ENCODE measurements at places on chromosomes 5 and 9. TPM values are rescaled to one million over a fixed set of nuclear protein-coding genes. Genes with fewer than 3 reads are reported as not detected.

Gene GALNT12
- 4.5 TPM for total RNA-seq

Gene PCDHGA9
- total RNA-seq, result 4.7 TPM

Gene INSL6
- total RNA-seq, result 0.64 TPM

Gene WWC1
- 2.2 TPM for total RNA-seq

Gene TMC1
- 1.3 TPM for total RNA-seq

Gene SPINK13
- total RNA-seq, result not detected

Gene FST
- total RNA-seq, result 52.5 TPM

Gene NCBP1
- total RNA-seq, result 60.9 TPM

Gene GLRA1
- not detected for total RNA-seq

Gene SLC1A3
- 1.3 TPM for total RNA-seq

Gene C9orf153
- total RNA-seq, result not detected

Gene SLC9A3
- 0.97 TPM for total RNA-seq

Gene TLX3
- total RNA-seq, result not detected

Gene ANKRD34B
- total RNA-seq, result not detected

DNA sequence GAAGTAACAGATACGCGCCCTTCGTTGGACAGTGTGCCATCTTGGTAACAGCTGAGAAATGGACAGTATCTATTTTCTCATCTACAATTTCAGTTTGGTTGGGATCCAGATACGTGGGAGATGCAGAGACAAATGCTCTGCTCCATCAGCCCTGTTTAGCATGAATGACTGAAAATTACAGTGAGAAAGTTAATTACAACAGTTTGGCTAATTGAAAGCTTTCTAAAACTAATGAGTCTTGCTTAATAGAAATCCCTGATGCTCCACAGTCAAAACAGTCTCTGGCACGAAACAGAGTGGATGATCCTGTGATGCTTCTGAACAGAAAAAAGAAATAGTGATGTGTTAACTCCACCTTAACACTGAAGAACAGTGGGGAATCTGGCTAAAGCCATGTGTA, 140.2 kb downstream of the DNAH5 start:
- no peak for DNase-seq

- DNase-seq, result no peak
Measured at GRCh38 chr5:127995556-127995955, 88.0 kb upstream of the SLC12A2 start.

DNA sequence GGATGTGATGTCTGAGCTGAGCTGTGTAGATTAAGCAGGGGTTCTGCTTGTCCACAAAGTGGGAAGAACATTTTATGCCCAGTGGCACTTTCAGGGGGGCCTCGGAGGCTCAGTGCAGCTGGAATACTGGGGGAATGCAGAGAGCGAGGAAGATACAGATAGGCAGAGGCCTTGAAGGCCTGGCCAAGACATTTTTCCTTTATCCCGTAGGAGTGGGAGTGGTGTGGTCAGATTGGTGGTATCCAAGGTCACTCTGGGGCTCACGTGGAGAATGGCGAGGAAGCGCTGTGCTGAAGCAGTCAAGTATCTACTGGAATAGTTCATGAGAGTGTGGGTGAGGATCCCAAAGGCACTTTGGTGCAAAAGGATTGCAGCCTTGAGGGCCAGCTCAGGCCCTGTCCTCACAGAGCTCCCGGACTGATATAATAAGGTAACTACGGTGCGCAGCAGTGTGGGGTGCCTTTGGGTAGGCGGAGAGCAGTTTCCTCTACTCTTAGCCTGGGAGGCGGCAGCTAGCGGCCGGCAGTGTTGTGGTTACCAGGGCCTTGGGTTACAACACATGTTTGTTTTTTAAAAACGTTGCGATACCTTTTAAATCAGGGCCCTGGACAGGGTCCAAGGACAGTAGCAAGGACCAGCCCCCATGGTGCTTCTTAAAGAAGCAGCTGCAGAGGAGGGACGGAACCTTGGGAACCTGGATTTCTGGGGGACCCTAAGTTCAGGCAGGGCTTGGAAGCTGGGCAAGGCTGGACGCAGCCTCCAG, 10.8 kb upstream of the CCDC69 start:
- peak; percentile 93 for DNase-seq

DNA sequence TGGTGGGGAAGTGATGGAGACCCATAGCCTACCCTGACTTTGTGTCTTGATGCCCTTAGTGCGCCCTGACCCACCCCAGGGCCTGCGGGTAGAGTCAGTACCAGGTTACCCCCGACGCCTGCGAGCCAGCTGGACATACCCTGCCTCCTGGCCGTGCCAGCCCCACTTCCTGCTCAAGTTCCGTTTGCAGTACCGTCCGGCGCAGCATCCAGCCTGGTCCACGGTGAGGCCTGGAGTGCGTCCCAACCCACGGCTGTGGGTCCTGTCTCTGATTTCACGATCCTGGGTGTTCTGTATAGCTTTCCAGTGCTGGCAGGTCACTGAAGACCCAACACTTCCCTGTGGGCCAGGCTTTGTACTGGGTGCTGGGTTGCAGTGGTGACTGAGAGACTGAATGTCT, 4.0 kb downstream of the CCL27 start:
- DNase-seq, result no peak

- DNase-seq, result no peak
Measured at GRCh38 chr9:116450378-116451139, 236.5 kb upstream of the TRIM32 start.

- no peak for DNase-seq
Measured at GRCh38 chr5:174560861-174561260, 163.5 kb upstream of the MSX2 start.

GRCh38 chr5:131109540-131110255, 55.4 kb downstream of the HINT1 start:
- DNase-seq, result peak; percentile 53

DNA sequence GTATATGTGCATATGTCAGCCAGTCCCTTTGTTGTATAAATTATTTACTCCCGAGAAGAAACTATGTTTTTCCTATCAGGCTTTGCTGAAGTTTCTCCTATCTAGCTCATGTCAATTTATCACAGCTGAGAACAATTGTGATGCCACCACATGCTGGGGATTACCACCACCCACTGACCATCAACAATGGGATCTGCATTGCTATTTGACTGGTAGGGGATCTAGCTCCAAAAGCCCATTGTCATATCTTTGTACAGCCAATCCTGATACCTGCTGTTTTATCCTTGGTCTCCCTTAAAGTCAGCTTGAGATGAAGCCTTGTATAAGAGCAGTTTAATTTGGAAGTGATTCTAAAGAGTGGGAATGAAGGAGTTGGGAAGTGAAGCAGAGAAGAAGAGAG, 53.9 kb upstream of the KCNN2 start:
- DNase-seq, result no peak

DNA sequence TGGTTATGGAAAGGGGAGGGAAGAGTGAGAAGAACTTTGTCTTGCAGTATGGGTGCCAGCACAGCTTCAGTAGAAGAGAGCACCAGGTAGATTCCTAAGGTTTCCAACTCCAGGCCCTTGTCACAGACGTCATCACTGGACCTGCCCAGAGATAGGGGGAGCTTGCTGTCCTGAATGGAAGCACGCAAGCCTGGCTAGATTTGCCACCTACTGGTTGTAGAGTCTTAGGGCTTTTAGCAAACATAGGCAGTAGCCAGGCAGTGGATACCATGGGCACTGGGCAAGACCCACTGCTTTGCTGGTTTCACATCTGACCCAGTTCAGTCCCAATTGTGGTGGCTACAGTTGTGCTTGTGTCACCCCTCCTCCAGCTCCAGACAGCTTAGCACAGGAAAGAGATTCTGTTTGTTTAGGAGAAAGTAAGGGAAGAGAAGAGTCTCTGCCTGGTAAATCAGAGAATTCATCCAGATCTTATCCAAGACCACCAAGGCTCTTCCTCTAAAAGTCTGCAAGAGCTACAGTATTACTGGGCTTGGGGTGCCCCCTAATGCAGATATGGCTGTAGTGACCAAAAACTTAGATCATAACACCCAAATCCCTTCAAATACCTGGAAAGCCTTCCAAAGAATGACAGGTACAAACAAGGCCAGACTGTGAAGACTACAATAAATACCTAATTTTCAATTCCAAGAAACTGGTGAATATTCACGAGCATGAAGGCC, 158.9 kb downstream of the HINT1 start:
- peak; percentile 3 for DNase-seq

GRCh38 chr5:172543484-172544298, 89.4 kb upstream of the SH3PXD2B start:
- no peak for DNase-seq

GRCh38 chr9:2377117-2377516, 244.5 kb upstream of the VLDLR start:
- peak; percentile 18 for DNase-seq

DNA sequence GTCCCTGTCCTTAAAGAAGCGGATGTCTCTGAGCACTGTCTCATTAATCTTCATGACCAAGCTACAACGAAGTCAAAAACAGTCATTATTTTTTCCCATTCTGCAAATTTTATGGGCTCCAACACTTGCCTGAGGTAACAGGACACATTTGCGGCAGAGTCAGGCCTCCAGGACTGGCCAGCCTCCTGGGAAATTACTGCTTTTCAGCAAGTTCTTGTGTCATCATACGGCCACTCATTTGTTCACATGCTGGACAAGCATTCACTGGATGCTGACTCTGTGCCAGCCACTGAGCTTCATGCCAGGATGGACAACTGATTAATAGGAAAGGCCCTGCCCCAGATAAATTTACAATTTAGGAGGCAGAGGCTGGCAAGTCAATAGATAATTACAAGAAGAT, 305.7 kb downstream of the ACTL7B start:
- DNase-seq, result peak; percentile 53

GRCh38 chr9:37645903-37646506, 4.7 kb upstream of the FRMPD1 start:
- no peak for DNase-seq

Data from fibroblast of villous mesenchyme (primary cell).